Omental fat pad (tissue), 4 donors: ENCODE measurements at places on chromosomes 13 and 19. TPM values are rescaled to one million over a fixed set of nuclear protein-coding genes. Genes with fewer than 3 reads are reported as not detected.
A peak's percentile ranks its signal among the peaks of the same experiment; 100 is the strongest.

DNA sequence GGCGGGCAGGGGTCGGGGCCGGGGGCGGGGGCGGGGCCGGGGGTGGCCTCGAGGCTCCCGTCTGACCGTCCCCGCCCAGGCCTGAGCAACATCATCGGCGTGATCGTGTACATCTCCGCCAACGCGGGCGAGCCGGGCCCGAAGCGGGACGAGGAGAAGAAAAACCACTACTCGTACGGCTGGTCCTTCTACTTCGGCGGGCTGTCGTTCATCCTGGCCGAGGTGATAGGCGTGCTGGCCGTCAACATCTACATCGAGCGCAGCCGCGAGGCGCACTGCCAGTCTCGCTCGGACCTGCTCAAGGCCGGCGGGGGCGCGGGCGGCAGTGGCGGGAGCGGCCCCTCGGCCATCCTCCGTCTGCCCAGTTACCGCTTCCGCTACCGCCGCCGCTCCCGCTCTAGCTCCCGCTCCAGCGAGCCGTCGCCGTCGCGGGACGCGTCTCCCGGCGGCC lies 9.4 kb upstream of the CACNG6 start:
- no peak for DNase-seq

DNA sequence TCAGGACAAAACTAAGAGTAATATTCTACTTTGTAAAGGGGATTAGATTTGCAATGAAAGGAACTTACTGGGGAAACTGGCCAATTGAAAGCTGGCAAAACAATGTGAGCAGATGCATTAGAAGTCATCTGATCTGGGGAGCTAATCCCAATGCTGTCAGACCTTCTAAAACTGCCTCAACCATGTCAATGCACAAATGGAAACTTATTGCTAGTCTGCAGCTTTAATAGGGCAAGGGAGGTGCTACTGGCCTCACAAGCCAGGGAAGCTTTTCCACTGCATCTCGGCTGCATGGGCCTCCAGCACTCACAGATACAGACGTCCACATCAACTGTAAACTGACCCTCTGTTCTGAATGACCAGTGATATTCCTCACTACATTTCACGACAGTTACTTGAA lies 154.2 kb downstream of the LHFPL6 start:
- no peak for DNase-seq

DNA sequence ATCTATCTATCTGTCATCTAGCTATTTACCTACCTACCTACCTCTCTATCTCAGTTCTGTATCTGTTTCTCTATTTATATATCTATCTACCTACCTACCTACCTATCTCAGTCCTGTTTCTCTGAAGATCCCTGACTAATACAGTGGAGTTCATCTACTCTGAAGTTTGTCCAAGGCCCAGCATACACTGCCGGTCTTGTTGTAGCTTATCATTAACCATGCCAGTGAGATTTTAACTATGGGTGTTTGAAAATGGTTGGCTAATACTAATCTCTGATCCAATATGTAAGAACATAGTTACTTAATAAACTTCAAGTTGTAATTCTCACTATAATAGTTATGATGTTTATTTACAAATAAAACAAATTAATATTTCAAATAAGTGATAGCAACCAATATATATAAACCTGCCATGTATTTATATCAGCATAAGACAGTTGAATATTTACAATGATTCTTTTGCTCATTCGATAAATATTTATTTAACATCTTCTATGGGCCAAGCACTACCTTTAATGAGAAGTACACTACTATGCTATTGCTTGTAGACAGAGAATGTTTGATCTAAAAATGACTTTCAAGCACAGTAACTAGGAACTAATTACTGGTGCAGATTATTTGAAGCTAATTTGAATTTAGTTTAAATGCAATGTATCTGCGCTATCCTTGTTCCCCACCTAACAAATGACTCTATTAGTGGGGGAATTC lies 242.1 kb downstream of the KLF5 start:
- no peak for DNase-seq

DNA sequence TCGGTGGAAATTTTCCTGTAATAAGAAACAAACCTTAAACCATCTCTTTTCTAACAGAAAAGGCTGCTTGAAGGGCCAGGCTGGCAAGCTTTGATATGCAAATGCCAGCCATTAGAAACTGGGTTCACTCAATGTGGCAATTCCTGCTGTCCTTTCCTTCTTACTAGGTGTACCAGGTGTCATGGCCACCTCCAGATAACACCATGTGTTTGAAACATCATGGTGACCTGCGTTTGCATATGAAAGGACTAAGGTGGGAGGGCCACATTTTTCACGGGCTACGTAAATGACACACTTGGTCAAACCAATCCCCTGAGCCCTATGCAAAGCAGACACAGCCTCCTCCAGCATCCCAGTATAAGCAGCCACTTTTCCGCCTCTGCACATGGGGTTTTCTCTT lies 789.1 kb upstream of the SLITRK5 start:
- DNase-seq: no peak

ADAMTSL5 gene
- 4.3 TPM for total RNA-seq

OR10H3 gene
- total RNA-seq: not detected

MAMSTR gene
- total RNA-seq: 0.63 TPM

GRCh38 chr13:43180837-43181236 lies 157.5 kb downstream of the DNAJC15 start:
- DNase-seq: no peak

POMP gene
- 85.0 TPM for total RNA-seq

SLC15A1 gene
- 0.25 TPM for total RNA-seq

EBI3 gene
- 2.2 TPM for total RNA-seq

GRCh38 chr13:36801035-36801434 lies 18.0 kb upstream of the RFXAP start:
- DNase-seq: no peak

DNA sequence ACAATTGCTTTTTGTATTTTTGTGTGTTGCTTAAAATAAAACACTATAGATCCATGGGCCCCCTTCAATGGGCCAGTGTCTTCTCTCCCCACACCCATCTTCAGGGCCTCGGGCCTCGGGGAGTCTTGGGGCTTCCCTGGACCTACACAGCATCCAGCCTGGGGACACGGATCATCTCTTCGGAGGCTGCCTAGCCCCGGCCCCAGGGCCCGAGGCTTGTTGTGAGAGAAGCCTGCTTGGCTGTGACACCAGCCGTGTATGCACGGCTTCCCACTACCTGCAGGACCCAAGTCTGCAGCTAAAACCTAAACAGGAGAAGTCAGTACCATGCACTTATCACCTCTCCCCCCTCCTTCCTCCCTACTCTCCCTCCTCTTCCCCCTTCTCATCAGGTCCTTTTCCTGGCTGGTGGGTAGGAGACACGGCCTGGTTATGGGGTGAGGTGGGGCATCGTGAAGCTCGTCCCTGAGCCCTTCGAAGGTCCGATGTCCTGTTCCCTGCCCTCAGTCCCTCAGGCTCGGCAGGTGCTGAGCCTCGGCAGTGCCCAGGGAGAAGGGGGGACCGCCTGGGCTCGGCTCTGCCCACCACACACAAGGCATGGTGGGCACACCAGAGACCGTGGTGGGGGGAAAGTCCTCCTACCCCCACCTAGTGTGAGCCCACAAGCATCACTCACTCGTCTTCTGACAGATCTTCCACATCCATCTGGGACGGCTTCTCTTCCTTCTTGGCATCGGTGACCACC lies 9.5 kb downstream of the C13orf46 start:
- DNase-seq: no peak

ZNF112 gene
- total RNA-seq: 2.0 TPM

DNA sequence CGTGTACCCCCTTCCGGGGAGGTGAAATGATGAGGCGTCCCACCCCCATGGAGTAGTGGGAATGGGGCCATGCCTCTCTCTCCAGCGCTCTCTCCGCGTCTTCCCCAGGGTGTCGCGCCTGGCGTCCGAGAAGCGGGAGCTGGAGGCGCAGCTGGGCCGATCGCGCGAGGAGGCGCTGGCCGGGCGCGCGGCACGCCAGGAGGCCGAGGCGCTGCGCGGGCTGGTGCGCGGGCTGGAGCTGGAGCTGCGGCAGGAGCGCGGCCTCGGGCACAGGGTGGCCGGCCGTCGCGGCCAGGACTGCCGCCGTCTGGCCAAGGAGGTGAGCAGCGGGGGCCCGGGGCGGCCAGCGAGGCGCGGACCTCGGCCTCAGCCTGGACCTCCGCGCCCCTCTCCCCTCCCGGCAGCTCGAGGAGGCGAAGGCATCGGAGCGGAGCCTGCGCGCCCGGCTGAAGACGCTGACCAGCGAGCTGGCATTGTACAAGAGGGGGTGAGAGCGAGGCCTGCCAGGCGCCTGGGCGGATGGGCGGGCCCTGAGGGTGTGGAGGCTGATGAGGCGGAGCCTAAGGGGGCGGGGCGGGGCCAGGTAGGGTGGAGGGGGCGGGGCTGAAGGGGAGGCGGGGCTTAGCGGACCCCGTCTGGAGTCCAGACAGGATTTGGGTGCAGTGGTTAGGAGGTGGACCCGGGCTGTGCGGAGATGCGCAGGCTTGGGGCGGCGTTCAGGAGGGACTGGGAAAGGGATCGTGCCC lies 7.7 kb downstream of the PGLYRP1 start:
- peak; percentile 46 for DNase-seq

DNA sequence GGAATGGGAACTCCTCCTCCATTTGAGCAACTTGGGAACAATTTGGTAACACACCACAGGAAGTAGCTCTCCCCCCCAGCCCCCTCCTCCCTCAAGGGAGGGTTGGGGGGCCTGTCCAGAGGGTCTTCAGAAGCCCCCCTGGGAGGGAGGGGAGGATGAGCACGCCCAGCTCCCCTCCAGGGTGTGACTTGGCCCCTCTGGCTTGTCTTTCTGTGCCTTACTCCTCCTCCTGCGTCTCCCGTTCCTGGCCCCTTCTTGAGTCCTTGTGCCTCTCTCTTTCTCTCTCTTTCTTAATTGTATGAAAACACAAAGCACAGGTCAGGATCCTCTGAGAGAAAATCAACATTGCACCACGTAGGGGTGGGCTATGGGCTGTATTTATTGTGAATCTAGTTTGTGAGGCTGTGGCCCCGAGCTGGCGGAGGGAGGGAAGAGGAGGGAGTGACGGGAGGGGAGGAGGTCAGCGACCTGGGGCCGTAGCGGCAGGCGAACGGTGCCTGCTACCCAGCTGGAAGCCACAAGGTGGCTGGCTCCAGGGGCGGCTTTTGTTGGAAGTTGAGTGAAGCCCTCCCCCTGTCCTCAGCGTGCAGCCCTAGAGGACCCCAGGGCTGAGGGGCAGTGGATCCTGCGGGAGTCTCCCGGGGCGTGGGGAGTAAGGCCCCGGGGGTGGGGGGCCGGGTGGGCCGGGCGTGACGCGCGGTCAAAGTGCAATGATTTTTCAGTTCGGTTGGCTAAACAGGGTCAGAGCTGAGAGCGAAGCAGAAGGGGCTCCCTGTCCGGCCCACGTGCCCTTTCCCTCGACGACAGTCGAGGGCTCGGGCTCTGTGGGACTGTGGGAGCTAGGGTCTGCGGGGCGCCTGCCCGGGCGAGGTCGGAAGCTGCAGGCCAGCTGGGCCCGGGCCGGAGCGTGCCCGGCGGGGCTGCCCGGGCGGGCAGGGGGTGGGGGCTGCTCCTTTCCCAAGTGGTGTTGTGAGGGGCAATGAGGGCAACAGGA lies 6.4 kb downstream of the LYL1 start:
- no peak for DNase-seq

TUBA3C gene
- not detected for total RNA-seq

DNA sequence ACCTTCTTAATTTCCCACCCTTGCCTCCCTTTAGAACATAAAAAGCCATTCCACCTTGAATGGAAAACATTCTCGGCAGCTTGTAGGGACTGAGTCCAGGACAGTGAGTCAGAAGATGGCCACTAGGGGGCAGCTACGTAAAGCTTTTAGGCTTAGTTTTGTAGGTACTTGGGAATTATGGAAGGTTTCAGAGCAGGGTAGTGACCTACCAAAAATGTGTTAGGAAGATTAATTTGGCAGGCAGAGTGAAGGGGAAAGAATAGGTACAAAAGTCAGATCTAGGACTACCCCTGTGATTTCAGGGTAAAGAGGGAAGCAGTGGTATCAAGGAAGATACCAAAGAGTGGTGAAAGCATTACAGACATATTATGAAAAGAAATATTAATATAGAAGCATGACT lies 198.4 kb downstream of the NDFIP2 start:
- peak; percentile 67 for DNase-seq

GRCh38 chr19:12828494-12828893 lies 5.9 kb downstream of the RTBDN start:
- DNase-seq: no peak

DNA sequence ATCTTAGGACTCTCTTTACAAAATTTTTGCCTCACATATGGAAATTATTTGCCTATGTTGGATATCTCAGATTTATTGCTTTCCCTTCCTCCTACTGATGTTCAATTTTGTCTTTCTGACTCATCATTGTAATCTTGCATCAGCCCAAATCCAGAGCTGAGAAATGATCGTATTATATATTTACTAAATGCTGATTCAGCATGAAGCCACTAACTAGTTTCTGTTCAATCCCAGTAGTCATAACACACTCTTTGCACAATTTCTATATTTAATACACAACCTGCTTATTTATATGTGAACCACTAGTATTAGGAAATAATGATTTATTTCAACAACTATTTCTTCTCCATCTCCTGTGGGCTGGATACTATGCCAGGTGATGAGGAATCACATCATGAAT lies 161.1 kb upstream of the PCDH17 start:
- no peak for DNase-seq

DNA sequence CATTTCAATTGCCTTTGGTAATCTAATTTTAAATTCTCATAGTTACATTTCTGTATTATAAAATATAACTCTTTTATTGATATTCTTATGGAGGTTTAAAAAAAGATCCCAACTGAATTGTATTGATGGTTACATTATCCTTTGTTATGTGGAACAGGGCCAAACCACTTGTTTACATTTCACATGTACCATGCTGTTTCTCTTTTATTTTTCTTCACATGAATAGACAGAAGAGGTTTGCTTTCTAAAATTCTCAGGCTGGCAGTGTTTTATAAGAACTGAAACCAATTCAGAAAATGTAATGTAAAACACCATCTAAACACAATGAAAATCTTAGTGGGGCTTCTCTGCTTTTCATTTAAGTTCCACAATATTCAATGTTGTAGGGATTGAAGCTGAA lies 122.5 kb downstream of the GPC5 start:
- DNase-seq: no peak

DNA sequence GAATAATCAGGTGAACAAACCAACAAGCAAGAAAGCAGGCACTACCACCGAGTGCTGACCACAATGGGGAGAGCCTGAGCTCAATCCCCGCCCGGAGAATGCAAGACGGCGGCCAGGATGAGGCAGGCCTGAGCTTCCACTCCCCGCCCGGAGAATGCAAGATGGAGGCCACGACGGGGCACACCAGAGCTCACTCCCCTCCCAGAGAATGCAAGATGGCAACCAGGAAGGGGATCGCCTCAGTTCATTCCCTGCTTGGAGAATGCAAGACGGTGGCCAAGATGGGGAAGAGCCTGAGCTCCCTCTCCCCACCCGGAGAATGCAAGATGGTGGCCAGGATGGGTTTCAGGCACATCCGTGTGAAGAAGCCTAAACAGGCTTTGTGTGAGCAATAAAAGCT lies 24.7 kb upstream of the MIER2 start:
- no peak for DNase-seq

VSTM2B gene
- total RNA-seq: not detected

- DNase-seq: no peak
Observed at GRCh38 chr13:43077461-43077860, 54.1 kb downstream of the DNAJC15 start.

DNA sequence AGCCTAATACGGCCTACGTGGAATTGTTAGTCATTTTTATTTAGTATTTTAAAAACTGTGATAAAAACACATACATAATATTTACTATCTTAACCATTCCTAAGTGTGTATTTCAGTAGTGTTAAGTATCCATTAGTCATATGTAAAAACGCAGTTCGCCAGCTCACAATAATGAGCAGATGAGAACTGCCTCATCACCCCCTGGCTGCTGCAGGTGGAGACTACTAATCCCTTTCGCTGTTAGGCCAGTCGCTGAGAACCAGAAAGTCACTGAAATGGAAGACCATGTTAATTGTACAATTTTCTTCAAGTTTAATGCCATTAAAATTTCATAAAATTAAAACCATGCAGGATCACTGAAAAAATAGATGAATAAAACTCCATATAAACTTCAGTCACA lies 1.6 kb downstream of the ESD start:
- DNase-seq: no peak
